ENCODE measurements at places on chromosomes 2 and 18. TPM values are rescaled to one million over a fixed set of nuclear protein-coding genes. Genes with fewer than 3 reads are reported as not detected.

- no peaks in the 10 kb centered on the region for H3K4me1 ChIP-seq
- no peaks in the 10 kb centered on the region for H3K36me3 ChIP-seq
- no peak overlapping the region for H3K4me3 ChIP-seq
- no peaks in the 10 kb centered on the region for H3K27me3 ChIP-seq
- no peak overlapping the region for H3K27ac ChIP-seq
Measured at GRCh38 chr2:221822416-221822815, 250.3 kb upstream of the EPHA4 start.

DNA sequence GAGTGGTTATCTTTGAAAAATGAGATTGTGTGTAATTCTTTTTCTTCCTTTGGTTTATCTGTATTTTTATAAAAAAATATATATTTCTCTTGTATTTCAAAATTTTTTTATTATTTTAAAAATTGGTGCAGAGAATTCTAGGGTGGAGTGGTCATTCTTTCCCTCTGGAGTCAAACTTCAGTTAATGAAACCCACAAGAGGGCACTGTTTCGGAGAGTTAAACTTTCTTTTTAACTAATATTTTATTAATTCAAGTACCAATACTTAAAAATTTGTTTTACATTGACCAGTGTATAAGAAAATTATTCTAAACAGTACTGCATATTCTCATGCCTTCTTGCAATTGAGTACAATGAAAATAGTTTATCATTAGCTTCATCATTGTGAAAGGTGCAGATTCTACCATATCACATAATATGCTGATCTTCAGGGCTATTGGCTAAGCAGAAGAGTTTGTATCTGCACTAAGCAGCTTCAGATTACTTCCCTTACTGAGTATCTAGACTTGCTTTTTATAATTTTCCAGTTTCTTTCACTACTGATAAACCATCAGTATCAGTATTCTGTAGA is 50.1 kb downstream of the HS1BP3 start:
- DNase-seq, result no peak
- no peak overlapping the region for H3K27ac ChIP-seq
- H3K4me1 ChIP-seq, result peaks cover 49% of the 10 kb centered on the region
- H3K4me3 ChIP-seq, result no peak overlapping the region
- H3K27me3 ChIP-seq, result peaks cover 6% of the 10 kb centered on the region
- no peaks in the 10 kb centered on the region for H3K36me3 ChIP-seq

GRCh38 chr2:71336802-71337201 is 5.2 kb downstream of the ZNF638 start:
- H3K4me1 ChIP-seq, result peaks cover 57% of the 10 kb centered on the region
- H3K27me3 ChIP-seq, result no peaks in the 10 kb centered on the region

GRCh38 chr2:171402906-171403580 is 30.7 kb downstream of the METTL8 start:
- H3K36me3 ChIP-seq, result peaks cover 34% of the 10 kb centered on the region
- peak overlapping the region; percentile 5 for H3K4me3 ChIP-seq
- H3K27ac ChIP-seq, result peak overlapping the region; percentile 27
- DNase-seq, result peak; percentile 20
- no peaks in the 10 kb centered on the region for H3K27me3 ChIP-seq

GRCh38 chr2:23584054-23584745 is 199.2 kb downstream of the KLHL29 start:
- H3K27me3 ChIP-seq, result peaks cover 4% of the 10 kb centered on the region
- DNase-seq, result no peak
- no peaks in the 10 kb centered on the region for H3K36me3 ChIP-seq
- H3K27ac ChIP-seq, result no peak overlapping the region

GRCh38 chr2:215407590-215408264 is 28.1 kb downstream of the FN1 start:
- H3K4me3 ChIP-seq, result peak overlapping the region; percentile 36
- H3K27ac ChIP-seq, result peak overlapping the region; percentile 68
- no peak for DNase-seq
- peaks cover 14% of the 10 kb centered on the region for H3K27me3 ChIP-seq
- H3K36me3 ChIP-seq, result peaks cover 81% of the 10 kb centered on the region

DNA sequence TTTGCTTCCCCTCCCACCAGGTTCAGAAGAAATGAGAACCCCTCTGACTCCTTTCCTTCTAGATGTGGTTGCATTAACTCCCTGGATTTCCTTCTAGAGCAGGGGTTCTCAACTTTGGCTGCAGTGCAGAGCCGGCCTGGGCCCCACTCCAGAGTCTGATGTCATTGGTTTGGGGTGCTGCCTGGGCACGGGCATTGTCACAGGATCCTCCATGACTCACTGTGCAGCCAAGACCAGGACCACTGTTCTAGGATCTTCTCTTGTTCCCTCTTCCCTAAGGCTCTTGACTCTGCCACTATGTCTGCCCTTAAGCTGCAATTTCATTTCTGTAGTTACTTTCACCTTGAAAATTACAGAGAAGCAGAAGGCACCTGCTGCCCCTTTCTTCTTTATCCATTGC is 31.8 kb downstream of the TBC1D8 start:
- H3K4me1 ChIP-seq, result peaks cover 41% of the 10 kb centered on the region
- peak; percentile 26 for DNase-seq
- no peaks in the 10 kb centered on the region for H3K36me3 ChIP-seq
- H3K27me3 ChIP-seq, result peaks cover 5% of the 10 kb centered on the region
- H3K4me3 ChIP-seq, result no peak overlapping the region
- H3K27ac ChIP-seq, result peak overlapping the region; percentile 12

- peak overlapping the region; percentile 78 for H3K27ac ChIP-seq
- no peaks in the 10 kb centered on the region for H3K27me3 ChIP-seq
- peaks cover 22% of the 10 kb centered on the region for H3K36me3 ChIP-seq
- peaks cover 48% of the 10 kb centered on the region for H3K4me1 ChIP-seq
Measured at GRCh38 chr2:200455958-200456421, 53.9 kb downstream of the KCTD18 start.

GRCh38 chr2:1975060-1975459 is 230.7 kb upstream of the PXDN start:
- H3K27ac ChIP-seq, result no peak overlapping the region
- no peak for DNase-seq
- no peak overlapping the region for H3K4me3 ChIP-seq

DNA sequence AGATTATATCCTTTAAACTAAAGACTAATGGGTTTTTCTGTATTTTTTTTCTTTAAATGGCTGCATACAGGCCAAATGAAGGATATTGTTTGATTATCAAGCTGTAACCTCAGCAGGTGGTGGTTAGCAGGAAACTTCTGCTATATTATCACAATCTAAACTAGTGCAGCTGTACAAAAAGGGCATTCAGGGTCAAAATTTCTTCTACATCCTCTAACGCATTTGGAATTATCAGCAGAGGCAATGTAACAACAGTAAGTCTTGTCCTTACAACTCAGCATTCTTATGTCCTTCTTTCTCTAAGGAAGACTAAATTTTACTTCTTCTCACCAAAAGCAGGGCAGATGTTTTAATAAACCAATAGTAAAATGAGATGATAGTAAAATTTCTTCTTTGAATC is 135.8 kb upstream of the FN1 start:
- H3K4me3 ChIP-seq, result no peak overlapping the region
- no peak overlapping the region for H3K27ac ChIP-seq
- no peaks in the 10 kb centered on the region for H3K27me3 ChIP-seq

- no peaks in the 10 kb centered on the region for H3K27me3 ChIP-seq
- peak overlapping the region; percentile 61 for H3K4me3 ChIP-seq
Measured at GRCh38 chr2:212958133-212958532, 193.3 kb downstream of the IKZF2 start.

- H3K4me3 ChIP-seq, result peak overlapping the region; percentile 98
- H3K27me3 ChIP-seq, result peaks cover 49% of the 10 kb centered on the region
- no peak for DNase-seq
- H3K27ac ChIP-seq, result peak overlapping the region; percentile 99
- peaks cover 79% of the 10 kb centered on the region for H3K36me3 ChIP-seq
Measured at GRCh38 chr2:150470435-150470834, 17.0 kb downstream of the RND3 start.

DNA sequence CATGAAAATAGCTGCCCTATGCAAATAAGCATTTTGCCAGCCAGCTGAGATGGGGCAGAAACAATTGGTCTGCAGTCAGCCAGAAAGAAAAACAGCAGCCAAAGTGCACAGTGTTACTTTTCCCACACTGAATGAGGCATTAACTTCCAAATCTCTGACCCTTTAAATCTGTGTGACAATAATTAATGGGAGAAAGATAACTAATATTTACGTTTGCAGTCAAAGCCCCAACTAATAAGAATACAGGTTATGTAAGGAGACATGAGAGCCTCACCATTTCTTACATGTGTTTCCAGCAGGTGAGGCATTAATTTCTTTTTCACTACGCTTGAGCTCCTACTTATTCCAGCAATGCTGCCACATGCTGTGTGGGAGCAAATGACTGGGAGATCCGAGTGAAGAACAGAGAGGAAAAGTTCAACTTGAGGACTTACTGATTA is 339.0 kb downstream of the SATB2 start:
- no peaks in the 10 kb centered on the region for H3K27me3 ChIP-seq
- H3K4me3 ChIP-seq, result no peak overlapping the region
- DNase-seq, result no peak
- no peaks in the 10 kb centered on the region for H3K4me1 ChIP-seq
- H3K27ac ChIP-seq, result no peak overlapping the region

DNA sequence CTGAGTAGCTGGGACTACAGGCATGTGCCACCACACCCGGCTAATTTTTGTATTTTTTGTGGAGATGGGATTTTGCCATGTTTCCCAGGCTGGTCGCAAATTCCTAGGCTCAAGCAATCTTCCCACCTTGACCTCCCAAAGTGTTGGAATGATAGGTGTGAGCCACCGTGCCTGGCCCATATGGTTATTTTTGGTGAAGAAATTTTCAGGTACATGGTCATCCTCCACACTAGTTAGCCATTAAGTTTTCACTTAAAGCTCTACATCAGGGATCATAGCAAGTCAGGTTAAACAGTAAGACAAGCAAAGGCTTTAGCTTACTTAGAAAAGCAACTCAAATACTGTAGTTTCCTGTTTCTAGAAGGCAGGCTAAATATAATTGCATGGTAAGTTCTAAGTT is 104.3 kb upstream of the GRB14 start:
- peaks cover 24% of the 10 kb centered on the region for H3K4me1 ChIP-seq
- no peak for DNase-seq
- no peaks in the 10 kb centered on the region for H3K27me3 ChIP-seq
- no peaks in the 10 kb centered on the region for H3K36me3 ChIP-seq
- H3K27ac ChIP-seq, result no peak overlapping the region

GRCh38 chr2:40273734-40274182 is 178.1 kb downstream of the SLC8A1 start:
- no peak for DNase-seq
- H3K27me3 ChIP-seq, result peaks cover 5% of the 10 kb centered on the region
- no peak overlapping the region for H3K4me3 ChIP-seq
- no peak overlapping the region for H3K27ac ChIP-seq
- H3K4me1 ChIP-seq, result peaks cover 30% of the 10 kb centered on the region

DNA sequence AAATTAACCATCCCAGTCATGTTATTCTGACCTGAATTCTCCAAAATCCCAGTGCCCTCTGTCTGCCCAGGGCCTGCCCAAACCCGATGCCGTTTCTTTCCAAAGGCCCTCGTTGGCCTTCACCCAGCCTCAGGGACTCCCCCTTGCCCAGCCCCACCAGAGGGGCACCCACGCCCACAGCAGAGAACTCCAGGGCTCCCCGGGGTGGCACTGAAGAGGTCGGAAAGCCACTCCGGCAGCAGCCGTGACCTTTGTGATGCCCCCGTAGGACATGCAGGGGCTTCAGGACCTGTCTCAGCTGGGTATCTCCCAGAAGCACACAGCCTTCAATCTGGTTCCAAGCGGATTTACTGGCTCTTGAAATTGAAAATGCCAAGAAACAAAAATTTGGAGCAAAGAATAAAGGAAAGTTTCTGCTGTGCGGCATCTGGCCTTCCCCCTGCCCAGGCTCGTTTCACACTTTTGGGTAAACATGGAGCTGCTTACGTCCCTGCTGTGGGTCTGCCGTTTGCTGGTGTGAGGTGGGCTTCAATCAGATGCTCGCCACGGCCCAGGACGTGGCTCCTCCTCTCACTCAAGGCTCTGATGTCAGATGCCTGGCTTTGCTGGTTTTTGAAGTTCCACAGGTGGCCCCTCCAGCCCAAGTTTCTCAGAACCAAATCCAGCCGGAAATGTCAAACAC is 101.3 kb downstream of the TPO start:
- DNase-seq, result no peak
- H3K4me3 ChIP-seq, result no peak overlapping the region
- 0 out of 2 replicates have a peak, but pooled peaks cover 6% of the 10 kb centered on the region for H3K4me1 ChIP-seq
- no peaks in the 10 kb centered on the region for H3K36me3 ChIP-seq
- H3K27me3 ChIP-seq, result peaks cover 31% of the 10 kb centered on the region

DNA sequence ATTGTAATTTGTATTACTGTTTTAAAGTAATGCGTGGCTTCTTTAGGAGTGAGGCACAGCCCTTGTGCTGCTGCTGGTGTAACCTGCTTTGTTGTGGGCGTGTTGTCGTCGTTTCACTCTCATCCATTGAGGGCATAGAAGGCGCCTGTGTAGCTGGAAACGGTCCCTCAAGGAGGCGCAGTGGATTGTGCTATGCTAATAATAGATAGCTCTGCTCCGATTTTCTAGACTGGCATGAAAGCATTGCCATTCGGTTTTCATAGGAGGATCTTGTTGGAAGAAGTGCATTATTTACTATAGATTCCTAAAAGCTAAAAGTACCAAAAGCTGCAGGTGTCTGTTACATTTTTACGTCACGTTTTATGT is 17.9 kb downstream of the RAB12 start:
- DNase-seq, result no peak
- peaks cover 24% of the 10 kb centered on the region for H3K36me3 ChIP-seq
- no peaks in the 10 kb centered on the region for H3K27me3 ChIP-seq
- no peak overlapping the region for H3K27ac ChIP-seq

DNA sequence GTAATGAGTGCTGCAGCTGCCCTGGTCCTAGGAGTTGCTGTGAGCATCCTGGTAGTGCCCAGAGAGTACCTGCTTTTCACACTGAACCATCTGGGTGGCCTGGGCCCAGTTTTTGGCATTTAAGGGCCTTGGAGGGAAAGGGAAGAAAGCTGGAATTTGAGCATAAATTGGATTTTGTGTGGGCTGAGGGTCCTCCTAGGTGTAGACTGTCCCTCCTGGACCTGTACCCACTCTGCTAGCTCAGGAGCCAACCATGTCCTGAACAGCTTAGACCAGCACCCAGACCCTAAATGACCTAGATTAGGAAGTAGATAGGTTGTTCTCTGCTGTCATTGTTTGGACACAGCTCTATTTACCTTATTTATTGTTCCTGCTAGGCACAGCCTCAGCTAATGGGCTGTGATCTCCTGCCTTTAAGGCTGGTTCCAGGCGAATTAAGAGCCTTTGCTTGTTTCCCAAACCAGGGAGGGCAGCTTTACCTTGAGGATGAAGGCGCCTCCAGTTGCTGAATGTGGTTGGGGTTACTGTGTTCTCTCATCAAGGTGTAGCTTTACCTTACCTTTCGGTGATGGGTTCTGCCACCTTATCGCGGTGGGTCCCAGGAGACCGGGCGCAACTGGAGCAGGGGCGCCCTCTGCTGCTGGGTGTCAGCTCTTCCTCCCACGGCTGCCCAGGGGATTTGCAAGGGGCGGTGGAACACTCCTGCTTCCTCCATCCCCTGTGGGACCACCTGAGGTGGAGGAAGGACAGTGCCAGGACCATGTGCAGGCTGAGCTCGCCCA is 34.4 kb downstream of the ITGA6 start:
- peak overlapping the region; percentile 73 for H3K27ac ChIP-seq
- H3K4me1 ChIP-seq, result peaks cover 89% of the 10 kb centered on the region
- H3K27me3 ChIP-seq, result peaks cover 2% of the 10 kb centered on the region

- H3K4me3 ChIP-seq, result no peak overlapping the region
- no peak for DNase-seq
- no peaks in the 10 kb centered on the region for H3K4me1 ChIP-seq
- H3K36me3 ChIP-seq, result no peaks in the 10 kb centered on the region
Measured at GRCh38 chr2:18482666-18483065, 77.8 kb downstream of the RDH14 start.

The GREB1 gene
- total RNA-seq, result 0.11 TPM

The TYMS gene
- 179 TPM for total RNA-seq

The CCDC121 gene
- total RNA-seq, result 0.72 TPM

The ASPRV1 gene
- total RNA-seq, result not detected

The ARHGEF33 gene
- total RNA-seq, result 0.72 TPM

The CNGA3 gene
- total RNA-seq, result 0.69 TPM

The IL18RAP gene
- total RNA-seq, result not detected

The HOXD13 gene
- total RNA-seq, result 1.4 TPM

The CCNT2 gene
- total RNA-seq, result 19.2 TPM

All from HFFc6 (cell line).